ENCODE measurements at places on chromosomes 12 and 14. TPM values are rescaled to one million over a fixed set of nuclear protein-coding genes. Genes with fewer than 3 reads are reported as not detected.

SERPINA12 gene
- not detected for total RNA-seq

ARG2 gene
- 2.2 TPM for total RNA-seq

OLR1 gene
- total RNA-seq: 35.7 TPM

TBC1D30 gene
- total RNA-seq: 0.16 TPM

CEBPE gene
- total RNA-seq: not detected

TC2N gene
- 0.18 TPM for total RNA-seq

ACRBP gene
- not detected for total RNA-seq

HHIPL1 gene
- 0.99 TPM for total RNA-seq

ACSS3 gene
- 0.97 TPM for total RNA-seq

CDKL1 gene
- total RNA-seq: 5.5 TPM

DNA sequence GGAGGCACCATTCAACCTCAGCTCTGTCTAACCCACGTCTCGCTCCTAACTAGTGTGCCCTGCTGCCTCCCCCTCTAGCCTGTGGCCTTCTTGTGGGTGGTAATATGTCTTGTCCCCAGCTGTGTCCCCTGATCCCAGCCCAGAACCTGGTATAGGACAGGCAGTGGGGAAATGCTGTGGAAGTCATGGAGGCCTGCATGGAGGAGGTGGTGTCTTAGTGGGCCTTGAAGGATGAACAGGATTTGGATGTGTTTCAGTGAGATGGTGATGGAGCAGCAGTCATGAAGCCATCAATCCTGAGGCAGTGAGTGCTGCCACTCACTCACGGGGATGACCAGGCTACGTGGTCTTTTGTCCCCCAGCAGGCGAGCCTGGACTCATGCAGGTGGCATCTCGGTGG is 13.4 kb downstream of the PLBD2 start:
- H3K4me1 ChIP-seq: no peaks in the 10 kb centered on the region
- H3K27ac ChIP-seq: no peak overlapping the region
- DNase-seq: no peak
- peaks cover 10% of the 10 kb centered on the region for H3K36me3 ChIP-seq

DNA sequence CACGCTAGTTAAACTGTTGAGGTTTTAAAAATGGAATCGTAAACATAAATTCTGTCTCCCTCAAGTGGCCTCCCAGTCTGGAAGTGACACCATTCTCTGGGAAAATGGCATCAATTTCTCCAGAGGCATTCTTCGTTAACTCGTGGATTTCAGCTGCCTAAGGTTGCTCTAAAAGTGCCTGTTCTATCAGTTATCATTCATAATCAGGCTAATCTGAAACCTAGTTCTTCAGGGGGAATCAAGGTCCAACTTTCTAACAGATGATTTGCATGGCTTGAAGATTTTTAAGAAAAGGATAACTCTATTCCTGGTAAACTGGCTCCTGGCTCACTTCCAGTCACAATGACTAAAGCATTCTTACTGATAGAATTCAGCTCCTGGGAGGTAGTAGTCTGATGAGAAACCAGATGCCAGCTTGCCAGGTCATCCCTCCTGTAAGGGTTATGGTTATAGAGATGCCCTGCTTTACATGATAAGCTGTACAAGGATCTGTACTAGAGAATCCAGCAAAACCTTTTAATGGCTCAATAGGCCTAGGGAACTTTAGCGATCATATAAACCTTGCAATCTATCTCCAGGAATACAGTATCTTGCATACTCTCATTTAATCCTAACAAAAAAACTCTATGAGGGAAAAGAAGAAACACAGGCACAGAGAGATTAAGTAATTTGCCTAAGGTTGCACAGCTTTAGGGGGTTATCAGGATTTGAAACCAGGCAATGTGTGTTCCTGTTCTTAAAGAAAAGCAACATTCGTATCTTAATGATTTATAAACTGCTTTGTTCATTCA is 1.5 kb downstream of the L3HYPDH start:
- peaks cover 2% of the 10 kb centered on the region for H3K27me3 ChIP-seq
- peak; percentile 95 for DNase-seq
- peak overlapping the region; percentile 98 for H3K4me3 ChIP-seq
- peaks cover 58% of the 10 kb centered on the region for H3K4me1 ChIP-seq
- H3K27ac ChIP-seq: peak overlapping the region; percentile 99

- H3K4me1 ChIP-seq: peaks cover 23% of the 10 kb centered on the region
- H3K36me3 ChIP-seq: no peaks in the 10 kb centered on the region
- H3K4me3 ChIP-seq: peak overlapping the region; percentile 91
- peak overlapping the region; percentile 30 for H3K27ac ChIP-seq
- H3K27me3 ChIP-seq: no peaks in the 10 kb centered on the region
Observed at GRCh38 chr12:124994437-124994975, 1.1 kb downstream of the BRI3BP start.

- peaks cover 26% of the 10 kb centered on the region for H3K4me1 ChIP-seq
- H3K27me3 ChIP-seq: peaks cover 51% of the 10 kb centered on the region
- no peak for DNase-seq
- 0 out of 2 replicates have a peak, but pooled peaks cover 9% of the 10 kb centered on the region for H3K36me3 ChIP-seq
Observed at GRCh38 chr14:28770630-28771029, 4.0 kb downstream of the FOXG1 start.

DNA sequence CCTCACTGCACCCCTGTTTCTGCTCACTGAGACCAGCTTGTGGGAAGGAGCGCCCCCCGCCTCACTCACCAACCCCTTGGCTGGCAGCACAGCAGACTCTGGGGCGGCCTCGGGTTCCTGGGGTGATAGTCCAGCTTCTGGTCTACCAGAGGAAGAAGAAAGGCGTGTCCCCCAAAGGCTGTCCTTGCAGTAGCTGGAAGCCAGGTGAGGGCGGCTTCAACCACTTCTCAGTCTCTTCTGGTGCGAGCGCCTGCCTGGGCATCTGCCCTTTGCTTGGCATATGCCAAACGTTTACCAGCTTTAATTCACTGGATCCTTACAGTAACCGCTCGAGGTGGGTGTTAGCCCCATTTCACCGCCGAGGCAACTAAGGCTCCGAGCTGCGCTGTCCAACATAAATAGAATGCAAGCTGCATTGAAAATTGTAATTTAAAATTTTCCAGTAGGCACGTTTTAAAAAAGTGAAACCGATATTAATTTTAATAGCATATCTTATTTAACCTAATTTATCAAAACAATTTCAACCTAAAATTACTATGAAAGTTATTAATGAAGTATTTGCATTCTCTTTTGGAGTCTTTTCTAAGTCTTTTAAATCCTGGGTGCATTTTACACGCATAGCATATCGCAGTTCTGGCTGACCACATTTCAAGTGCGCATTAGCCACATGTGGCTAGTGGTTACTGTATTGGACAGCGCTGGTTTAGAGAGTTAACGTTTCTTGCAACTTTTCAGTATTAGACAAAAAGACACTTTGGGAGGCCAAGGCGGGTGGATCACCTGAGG is 872 bp downstream of the FAM177A1 start:
- H3K4me3 ChIP-seq: peak overlapping the region; percentile 99
- H3K4me1 ChIP-seq: peaks cover 42% of the 10 kb centered on the region
- H3K27ac ChIP-seq: peak overlapping the region; percentile 96
- 0 out of 2 replicates have a peak, but pooled peaks cover 4% of the 10 kb centered on the region for H3K27me3 ChIP-seq
- no peak for DNase-seq

DNA sequence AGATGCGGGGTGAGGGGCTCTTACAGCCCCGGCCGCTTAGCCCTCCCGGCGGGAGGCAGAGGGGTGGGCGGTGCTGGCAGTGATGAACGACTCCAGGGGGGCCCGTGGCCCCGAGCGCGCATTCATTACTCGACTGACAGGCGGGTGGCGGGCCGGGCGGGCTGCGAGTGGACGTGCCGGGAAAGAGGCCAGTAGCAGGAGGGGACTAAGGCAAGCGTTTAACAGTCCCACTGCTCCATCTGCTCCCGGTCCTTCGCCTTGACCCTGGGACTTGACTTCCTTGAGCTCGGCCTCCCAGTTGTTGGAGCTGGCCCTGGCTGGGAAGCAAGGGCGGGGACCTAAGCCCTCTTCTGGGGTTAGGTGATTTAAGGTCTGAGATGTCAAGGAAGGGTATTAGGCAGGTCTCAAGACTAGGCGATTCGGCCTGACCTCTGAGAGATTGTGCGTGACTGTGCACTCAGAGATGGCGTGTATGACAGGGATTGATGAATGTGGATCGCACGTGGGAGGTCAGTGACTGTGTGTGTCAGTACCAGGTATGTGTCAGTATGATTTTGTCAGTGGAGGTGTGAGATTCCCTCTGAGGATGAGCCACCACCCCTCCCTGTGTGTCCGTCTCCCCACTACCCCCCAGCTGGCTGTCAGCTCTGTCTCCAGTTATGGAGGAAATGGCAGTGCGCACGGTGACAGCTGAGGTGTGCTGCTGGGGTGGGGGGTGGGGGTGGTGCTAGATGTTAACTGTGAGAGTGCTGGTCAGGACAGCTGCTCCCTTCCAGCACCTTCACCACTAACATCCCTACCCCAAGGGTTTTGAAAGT is 3.6 kb upstream of the DNAJC22 start:
- no peak for DNase-seq
- peaks cover 31% of the 10 kb centered on the region for H3K4me1 ChIP-seq
- no peaks in the 10 kb centered on the region for H3K36me3 ChIP-seq
- H3K4me3 ChIP-seq: peak overlapping the region; percentile 71
- no peak overlapping the region for H3K27ac ChIP-seq

GRCh38 chr12:89540586-89540985 is 14.7 kb upstream of the POC1B start:
- no peaks in the 10 kb centered on the region for H3K36me3 ChIP-seq
- no peak overlapping the region for H3K27ac ChIP-seq
- H3K4me3 ChIP-seq: no peak overlapping the region
- H3K4me1 ChIP-seq: peaks cover 33% of the 10 kb centered on the region

DNA sequence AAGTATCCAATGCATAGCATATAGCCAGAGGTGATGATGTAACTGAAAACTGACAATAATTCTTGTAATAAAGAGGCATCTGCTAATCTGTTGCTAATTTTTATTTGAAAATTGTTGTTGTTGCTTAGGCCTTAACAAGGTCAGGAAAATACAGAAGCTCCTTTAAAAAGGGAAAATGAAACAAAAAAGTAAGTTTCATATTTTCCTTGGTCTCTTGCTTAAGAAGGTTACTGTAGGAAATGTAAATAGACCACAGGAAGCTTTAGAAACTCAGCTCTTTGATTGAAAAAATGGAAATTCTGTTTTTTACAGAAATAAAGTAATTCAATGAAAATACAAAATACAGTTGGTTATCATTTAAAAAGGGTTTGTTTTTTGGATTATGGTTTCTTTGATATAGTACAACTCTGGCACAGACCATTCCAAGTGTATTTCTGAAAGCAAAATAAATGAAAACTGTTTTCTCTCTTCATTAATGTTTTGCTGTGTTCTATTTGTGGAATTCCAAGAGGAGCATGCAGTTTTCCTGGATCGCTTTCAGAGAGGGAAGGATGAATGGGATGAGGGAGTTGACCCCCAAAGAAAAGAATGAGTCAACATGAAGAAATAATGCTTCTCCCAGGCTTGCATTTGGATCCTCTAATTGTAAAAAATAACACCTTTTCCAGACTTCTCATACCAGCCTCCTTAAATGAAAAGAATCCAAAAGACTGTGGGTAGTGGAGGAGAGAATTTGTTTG is 398.0 kb upstream of the FAR2 start:
- no peaks in the 10 kb centered on the region for H3K27me3 ChIP-seq
- no peaks in the 10 kb centered on the region for H3K36me3 ChIP-seq
- H3K4me1 ChIP-seq: no peaks in the 10 kb centered on the region
- no peak for DNase-seq

DNA sequence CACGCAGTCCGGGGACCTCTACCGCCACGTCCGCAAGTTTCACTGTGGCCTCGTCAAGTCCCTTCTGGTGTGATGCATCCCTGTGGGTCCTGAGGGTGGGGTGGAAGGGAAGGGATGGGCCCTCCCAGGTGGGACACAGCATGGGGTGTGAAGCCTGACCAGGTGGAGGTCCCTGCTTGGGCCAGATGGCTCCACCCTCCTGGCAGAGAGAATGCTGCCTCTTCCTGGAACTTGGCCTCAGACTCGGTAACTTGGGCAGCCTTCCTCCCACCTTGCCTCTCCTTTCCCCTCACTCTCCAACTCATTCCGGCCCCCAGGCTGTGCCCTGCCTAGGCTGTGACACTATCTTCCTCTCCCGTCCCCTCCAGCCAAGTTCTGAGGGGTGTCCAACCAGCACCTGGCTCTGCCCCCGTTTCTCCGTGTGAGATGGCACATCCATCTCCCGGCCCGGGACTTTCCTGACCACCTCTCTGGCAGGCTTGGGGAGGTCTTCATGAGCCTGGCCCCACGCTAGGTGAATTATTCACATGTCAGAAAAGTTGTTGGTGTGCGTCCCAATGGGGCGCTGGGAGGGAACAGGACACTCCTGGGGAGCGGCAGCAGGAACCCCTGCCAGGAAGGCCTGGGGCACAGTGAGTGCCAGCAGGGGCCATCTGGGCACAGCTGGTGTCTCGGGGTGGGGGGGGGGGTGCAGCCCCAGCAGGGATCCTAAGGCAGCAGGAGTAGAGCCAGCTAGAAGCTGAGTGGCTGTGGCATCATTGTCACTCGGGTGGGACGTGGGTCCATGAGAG is 1.7 kb downstream of the ZBTB42 start:
- no peaks in the 10 kb centered on the region for H3K36me3 ChIP-seq
- no peak overlapping the region for H3K27ac ChIP-seq
- peaks cover 5% of the 10 kb centered on the region for H3K27me3 ChIP-seq
- H3K4me3 ChIP-seq: no peak overlapping the region
- no peak for DNase-seq
- peaks cover 12% of the 10 kb centered on the region for H3K4me1 ChIP-seq

- H3K27me3 ChIP-seq: peaks cover 2% of the 10 kb centered on the region
- H3K27ac ChIP-seq: no peak overlapping the region
- H3K36me3 ChIP-seq: no peaks in the 10 kb centered on the region
Observed at GRCh38 chr14:90412058-90412457, 15.2 kb downstream of the CALM1 start.

GRCh38 chr12:92036771-92037453 is 108.7 kb downstream of the BTG1 start:
- DNase-seq: no peak
- H3K27ac ChIP-seq: peak overlapping the region; percentile 44
- no peaks in the 10 kb centered on the region for H3K36me3 ChIP-seq

GRCh38 chr12:75097003-75097402 is 112.6 kb downstream of the KCNC2 start:
- DNase-seq: no peak
- no peak overlapping the region for H3K4me3 ChIP-seq
- H3K36me3 ChIP-seq: no peaks in the 10 kb centered on the region
- peaks cover under 1% of the 10 kb centered on the region for H3K27me3 ChIP-seq
- no peaks in the 10 kb centered on the region for H3K4me1 ChIP-seq

GRCh38 chr14:101973356-101973755 is 9.0 kb downstream of the DYNC1H1 start:
- DNase-seq: no peak
- peaks cover 74% of the 10 kb centered on the region for H3K4me1 ChIP-seq
- peaks cover 44% of the 10 kb centered on the region for H3K36me3 ChIP-seq
- no peaks in the 10 kb centered on the region for H3K27me3 ChIP-seq
- peak overlapping the region; percentile 80 for H3K4me3 ChIP-seq
- peak overlapping the region; percentile 91 for H3K27ac ChIP-seq

DNA sequence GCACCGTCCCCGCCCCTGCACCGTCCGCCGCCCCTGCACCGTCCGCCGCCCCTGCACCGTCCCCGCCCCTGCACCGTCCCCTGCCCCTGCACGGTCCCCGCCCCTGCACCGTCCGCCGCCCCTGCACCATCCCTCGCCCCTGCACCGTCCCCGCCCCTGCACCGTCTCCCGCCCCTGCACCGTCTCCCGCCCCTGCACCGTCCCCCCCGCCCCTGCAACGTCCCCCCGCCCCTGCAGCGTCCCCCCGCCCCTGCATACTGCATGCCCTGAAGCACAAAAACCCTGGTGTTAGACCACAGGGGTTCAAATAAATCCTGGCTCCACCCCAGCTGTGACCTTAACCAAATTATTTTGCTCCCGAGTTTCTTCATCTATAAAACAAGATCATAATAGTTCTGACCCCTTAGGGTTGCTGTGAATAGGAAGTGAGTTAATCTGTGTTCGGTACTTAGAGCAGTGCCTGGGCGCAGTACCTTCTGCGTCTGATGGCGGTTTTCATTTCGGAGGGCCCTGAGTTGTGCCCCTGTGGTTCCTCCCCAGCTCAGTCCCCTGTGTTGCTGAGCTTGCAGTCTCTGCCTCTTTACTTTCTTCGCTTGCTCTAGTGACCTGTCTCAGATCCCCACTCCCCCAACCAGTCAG is 38.1 kb downstream of the ESRRB start:
- H3K36me3 ChIP-seq: no peaks in the 10 kb centered on the region
- H3K27me3 ChIP-seq: peaks cover 21% of the 10 kb centered on the region
- DNase-seq: no peak
- H3K4me3 ChIP-seq: no peak overlapping the region

Measured in HFFc6 (cell line).